ENCODE measurements at places on chromosomes 7 and 10. TPM values are rescaled to one million over a fixed set of nuclear protein-coding genes. Genes with fewer than 3 reads are reported as not detected.

ZNF117 gene
- polyA plus RNA-seq = 0.84 TPM

CLCN1 gene
- polyA plus RNA-seq = not detected

DNA sequence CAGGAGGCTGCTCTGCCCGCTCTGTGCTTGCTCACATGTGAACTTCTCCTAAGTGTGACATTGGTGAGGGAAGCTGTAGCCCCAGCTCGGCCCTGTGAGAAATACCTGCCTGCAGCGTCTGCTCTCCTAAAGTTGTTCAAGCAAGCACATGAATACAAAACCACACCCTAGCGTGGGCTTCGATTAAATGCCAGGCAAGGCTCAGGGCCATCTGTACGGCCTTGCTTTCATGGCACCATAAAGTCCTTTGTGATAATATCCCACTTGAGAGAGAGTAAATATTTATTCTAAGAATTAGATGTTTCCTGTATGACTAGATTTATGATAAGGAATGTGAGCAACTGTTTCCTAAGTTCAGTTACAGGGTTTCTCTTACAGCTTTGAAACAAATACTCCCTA is 262.8 kb upstream of the KLF14 start:
- no peak for DNase-seq
- peaks cover 92% of the 10 kb centered on the region for H3K4me1 ChIP-seq
- H3K27me3 ChIP-seq = no peaks in the 10 kb centered on the region
- H3K36me3 ChIP-seq = no peaks in the 10 kb centered on the region
- H3K27ac ChIP-seq = peak overlapping the region; percentile 64
- H3K4me3 ChIP-seq = no peak overlapping the region

GRCh38 chr7:20030915-20031362 is 186.2 kb downstream of the MACC1 start:
- DNase-seq = no peak
- H3K4me3 ChIP-seq = no peak overlapping the region
- H3K4me1 ChIP-seq = no peaks in the 10 kb centered on the region

DNA sequence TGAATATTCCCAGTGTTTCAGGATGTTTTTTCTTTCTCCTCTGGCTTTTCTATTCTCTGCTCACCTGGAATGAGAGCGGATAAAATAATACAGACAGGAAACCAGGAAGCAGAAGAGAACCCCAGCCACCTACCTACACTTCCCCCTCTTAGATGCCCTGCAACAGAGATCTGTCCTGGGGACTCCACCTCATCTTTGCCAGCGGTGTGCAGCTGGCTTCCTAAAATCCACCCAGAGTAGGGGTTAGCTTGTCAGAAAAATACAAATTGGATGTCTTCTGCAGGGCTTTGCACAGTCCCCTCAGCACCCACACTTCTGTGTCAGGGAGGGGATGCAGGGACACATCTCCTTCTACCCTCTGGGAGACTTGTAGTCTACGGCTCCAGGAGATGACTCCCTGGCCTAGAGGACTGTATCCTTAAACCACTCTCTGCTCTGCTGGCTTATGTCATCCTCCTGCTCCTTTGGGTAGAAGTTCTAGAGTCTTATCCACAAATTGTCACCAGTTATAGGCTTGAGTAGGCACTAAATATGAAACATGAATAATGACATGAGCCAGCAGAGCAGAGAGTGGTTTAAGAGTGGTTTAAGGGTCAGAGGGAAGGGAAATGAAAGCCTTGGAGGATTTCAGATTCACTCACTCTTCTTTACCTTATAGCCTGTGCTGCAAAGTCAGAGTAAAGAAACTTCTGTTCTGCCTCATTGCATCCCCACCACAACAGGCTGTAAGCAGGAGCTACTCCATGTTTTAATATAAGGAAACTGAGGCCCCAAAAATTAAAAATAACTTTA is 749.4 kb downstream of the AUTS2 start:
- H3K27me3 ChIP-seq = no peaks in the 10 kb centered on the region
- H3K27ac ChIP-seq = no peak overlapping the region
- DNase-seq = no peak
- H3K4me3 ChIP-seq = no peak overlapping the region
- H3K36me3 ChIP-seq = no peaks in the 10 kb centered on the region

AGR2 gene
- polyA plus RNA-seq = not detected

- no peaks in the 10 kb centered on the region for H3K27me3 ChIP-seq
- H3K4me1 ChIP-seq = no peaks in the 10 kb centered on the region
- no peak overlapping the region for H3K4me3 ChIP-seq
- H3K36me3 ChIP-seq = no peaks in the 10 kb centered on the region
These were observed 148.4 kb downstream of the INHBA start for GRCh38 chr7:41554481-41554880.

DNA sequence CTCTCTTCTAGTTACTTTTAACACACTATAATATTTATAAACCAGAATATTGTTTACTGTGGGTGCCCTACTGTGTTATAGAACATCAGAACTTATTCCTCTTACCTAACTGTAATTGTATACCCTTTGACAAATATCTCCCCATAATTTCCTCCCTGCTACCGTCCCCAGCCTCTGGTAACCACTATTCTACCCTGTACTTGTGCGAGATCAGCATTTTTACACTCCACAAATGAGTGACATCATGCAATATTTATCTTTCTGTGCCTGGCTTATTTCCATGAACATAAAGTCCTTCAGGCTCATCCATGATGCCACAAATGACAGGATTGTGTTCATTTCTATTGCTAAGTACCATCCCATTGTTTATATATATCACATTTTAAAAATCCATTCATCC is 139.8 kb upstream of the RSU1 start:
- no peak overlapping the region for H3K27ac ChIP-seq
- H3K4me1 ChIP-seq = no peaks in the 10 kb centered on the region
- H3K36me3 ChIP-seq = no peaks in the 10 kb centered on the region
- DNase-seq = no peak

GCK gene
- not detected for polyA plus RNA-seq
